Myometrial cell (primary cell): ENCODE measurements at places on chromosomes 3 and 15. TPM values are rescaled to one million over a fixed set of nuclear protein-coding genes. Genes with fewer than 3 reads are reported as not detected.

Gene RBP2
- total RNA-seq, result not detected in 2 replicates

Gene PATL2
- total RNA-seq, result not detected in 2 replicates

Gene KATNBL1
- 28.0 and 58.2 TPM in 2 replicates for total RNA-seq

Gene CCR1
- under 0.01 and 0.29 TPM in 2 replicates for total RNA-seq

Gene PARP15
- not detected in 2 replicates for total RNA-seq

Gene CASR
- total RNA-seq, result not detected in 2 replicates

Gene ANKUB1
- not detected in 2 replicates for total RNA-seq

Gene MESP1
- total RNA-seq, result 0.18 TPM in 1 of 2 replicates, not detected in the other

Gene GRAMD1C
- 2.0 and 3.9 TPM in 2 replicates for total RNA-seq

Gene ZNF639
- total RNA-seq, result 38.6 and 40.4 TPM in 2 replicates

Gene CYP11A1
- total RNA-seq, result 0.53 and 3.2 TPM in 2 replicates

Gene C3orf20
- not detected in 2 replicates for total RNA-seq

Gene LIPH
- under 0.01 and 0.53 TPM in 2 replicates for total RNA-seq

Gene PROS1
- 18.2 and 25.3 TPM in 2 replicates for total RNA-seq

Gene CNOT10
- total RNA-seq, result 16.4 and 20.4 TPM in 2 replicates

Gene OR5H6
- not detected in 2 replicates for total RNA-seq

Gene ZPLD1
- not detected in 2 replicates for total RNA-seq

Gene ERC2
- not detected in 2 replicates for total RNA-seq

Gene FBXW12
- total RNA-seq, result not detected in 2 replicates

Gene CCRL2
- total RNA-seq, result 5.0 and 6.6 TPM in 2 replicates

Gene SOX14
- not detected in 2 replicates for total RNA-seq

Gene GALNT15
- 0.86 and 2.5 TPM in 2 replicates for total RNA-seq

Gene DLL4
- total RNA-seq, result under 0.01 and 0.58 TPM in 2 replicates

Gene ITIH1
- total RNA-seq, result not detected in 2 replicates

Gene SCG3
- not detected in 2 replicates for total RNA-seq

Gene CLRN1
- not detected in 2 replicates for total RNA-seq

Gene CD47
- total RNA-seq, result 51.3 and 62.0 TPM in 2 replicates

Gene CLDN16
- 0.35 and 1.2 TPM in 2 replicates for total RNA-seq
